T-cell (primary cell): ENCODE measurements at places on chromosomes 7 and 10.
A peak's percentile ranks its signal among the peaks of the same experiment; 100 is the strongest.

DNA sequence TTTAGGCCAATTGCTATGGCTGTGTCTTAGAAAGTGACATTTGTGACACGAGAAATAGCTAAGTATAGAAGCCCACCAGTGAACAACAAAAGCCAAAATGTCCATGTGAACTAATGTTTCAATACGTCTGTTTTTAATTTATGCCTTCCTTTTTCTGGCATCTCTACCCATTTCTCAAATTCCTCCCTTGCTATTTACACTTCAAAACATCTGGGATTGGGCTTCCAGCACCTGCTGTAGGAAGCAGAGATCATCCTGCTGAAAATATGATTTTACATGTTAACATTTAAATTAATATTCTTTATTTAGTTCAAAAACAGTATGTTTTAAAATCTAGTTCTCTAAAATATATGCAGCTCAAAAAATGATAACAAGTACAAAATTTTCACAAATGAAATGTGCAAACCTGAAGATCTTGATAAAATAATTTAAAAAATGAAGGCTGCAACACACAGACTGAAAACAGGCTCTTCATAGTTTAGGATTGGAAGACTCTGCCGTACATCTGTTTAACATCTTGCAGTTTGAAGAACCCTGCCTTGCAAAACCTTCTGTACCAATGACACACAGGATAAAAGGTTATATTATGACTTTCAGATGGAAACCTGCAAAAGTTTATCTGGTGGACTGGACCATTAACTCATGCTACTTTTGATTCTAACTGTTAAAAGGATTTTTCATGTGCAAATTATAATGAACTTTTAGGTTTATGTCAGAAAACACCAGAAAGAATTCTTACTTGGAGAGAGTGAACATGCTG lies 408.4 kb downstream of the SUGCT start:
- no peak overlapping the region for H3K27ac ChIP-seq
- H3K4me1 ChIP-seq: no peaks in the 10 kb centered on the region
- H3K4me3 ChIP-seq: no peak overlapping the region

GRCh38 chr7:48009954-48010353 lies 19.0 kb downstream of the SUN3 start:
- H3K27me3 ChIP-seq: no peaks in the 10 kb centered on the region
- no peak overlapping the region for H3K27ac ChIP-seq
- H3K4me1 ChIP-seq: no peaks in the 10 kb centered on the region
- DNase-seq: no peak

DNA sequence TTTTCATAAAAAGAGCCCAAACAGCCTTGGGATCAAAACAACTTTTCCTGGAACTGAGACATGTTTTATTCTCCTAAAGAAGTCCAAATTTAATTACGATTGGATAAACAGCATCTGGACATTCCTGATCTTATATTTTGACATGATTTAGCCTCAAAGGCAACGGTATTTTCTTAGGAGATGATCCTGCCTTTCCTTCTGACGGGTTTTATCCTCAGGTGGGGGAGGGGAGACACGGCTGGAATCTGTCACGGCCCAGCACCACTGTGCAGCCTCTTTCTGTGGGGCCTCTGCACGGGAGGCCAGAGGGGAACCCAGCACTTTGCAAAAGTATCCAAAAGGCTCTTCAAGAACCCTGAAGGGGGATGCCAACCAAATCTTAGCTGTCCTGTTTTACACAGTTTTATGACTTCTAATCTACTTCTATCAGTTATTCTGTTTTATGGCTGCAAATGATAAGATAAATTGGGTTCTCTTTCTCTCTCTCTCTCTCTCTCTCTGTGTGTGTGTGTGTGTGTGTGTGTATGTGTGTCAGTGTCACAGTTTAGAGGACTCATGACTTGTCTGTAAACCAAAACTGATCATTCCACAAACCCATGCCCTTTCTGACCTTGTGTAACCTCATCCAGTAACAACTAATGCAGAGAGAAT lies 321.1 kb upstream of the NPVF start:
- no peaks in the 10 kb centered on the region for H3K4me1 ChIP-seq
- no peak for DNase-seq
- H3K27me3 ChIP-seq: peaks cover 25% of the 10 kb centered on the region
- no peak overlapping the region for H3K4me3 ChIP-seq
- H3K27ac ChIP-seq: no peak overlapping the region
- no peaks in the 10 kb centered on the region for H3K36me3 ChIP-seq

DNA sequence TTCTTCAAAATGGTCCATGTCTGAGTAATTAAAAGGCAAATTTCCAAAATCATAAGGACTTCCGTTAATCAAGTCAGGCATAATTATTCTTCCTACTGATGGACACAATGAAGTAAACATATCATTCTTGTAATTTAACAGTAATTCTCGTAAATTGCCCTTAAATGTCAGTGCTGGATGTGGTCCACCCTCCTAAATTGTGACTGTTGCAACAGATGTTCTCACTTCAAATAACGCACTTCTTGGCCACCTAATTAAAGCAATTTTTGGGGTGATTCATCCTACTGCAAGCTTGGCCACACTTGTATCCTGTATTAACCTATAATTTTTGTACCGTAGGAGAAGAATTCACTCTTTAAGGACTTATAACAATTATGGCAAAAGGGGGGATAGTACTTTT lies 1.9 kb downstream of the COL1A2 start:
- H3K27me3 ChIP-seq: peaks cover 2% of the 10 kb centered on the region
- no peak overlapping the region for H3K4me3 ChIP-seq
- peaks cover 24% of the 10 kb centered on the region for H3K4me1 ChIP-seq
- DNase-seq: no peak
- H3K27ac ChIP-seq: no peak overlapping the region

- H3K4me1 ChIP-seq: peaks cover under 1% of the 10 kb centered on the region
- no peak for DNase-seq
- H3K36me3 ChIP-seq: no peaks in the 10 kb centered on the region
- no peak overlapping the region for H3K27ac ChIP-seq
- H3K27me3 ChIP-seq: no peaks in the 10 kb centered on the region
Observed at GRCh38 chr10:104127411-104127810, 5.4 kb downstream of the SFR1 start.

DNA sequence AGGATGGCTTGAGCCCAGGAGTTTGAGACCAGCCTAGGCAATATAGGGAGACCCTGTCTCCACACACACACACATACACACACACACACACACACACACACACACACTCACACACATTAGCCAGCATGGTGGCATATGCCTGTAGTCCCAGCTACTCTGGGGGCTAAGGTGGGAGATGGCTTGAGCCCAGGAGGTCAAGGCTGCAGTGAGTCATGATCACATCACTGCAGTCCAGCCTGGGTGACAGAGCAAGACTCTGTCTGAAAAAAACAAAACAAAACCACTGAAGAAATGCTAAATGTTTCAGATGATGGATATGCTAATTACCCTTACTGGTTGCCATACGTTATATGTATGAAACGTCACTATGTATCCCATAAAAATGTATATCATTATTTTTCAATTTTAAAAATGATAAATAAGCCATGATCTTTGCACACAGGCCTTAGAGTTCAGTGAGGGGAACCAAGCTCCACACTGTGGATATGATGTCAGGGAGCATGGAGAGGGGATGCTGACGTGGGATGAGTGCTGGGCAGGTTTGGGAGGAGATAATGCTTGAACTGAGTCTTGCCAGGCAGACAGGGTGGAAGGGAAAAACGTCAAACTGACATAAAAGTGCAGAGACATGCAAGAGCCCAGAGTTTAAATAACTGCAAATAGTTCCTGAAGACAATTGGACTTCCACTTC lies 45.9 kb upstream of the ARHGAP12 start:
- H3K4me3 ChIP-seq: no peak overlapping the region
- H3K27me3 ChIP-seq: no peaks in the 10 kb centered on the region
- no peak for DNase-seq

DNA sequence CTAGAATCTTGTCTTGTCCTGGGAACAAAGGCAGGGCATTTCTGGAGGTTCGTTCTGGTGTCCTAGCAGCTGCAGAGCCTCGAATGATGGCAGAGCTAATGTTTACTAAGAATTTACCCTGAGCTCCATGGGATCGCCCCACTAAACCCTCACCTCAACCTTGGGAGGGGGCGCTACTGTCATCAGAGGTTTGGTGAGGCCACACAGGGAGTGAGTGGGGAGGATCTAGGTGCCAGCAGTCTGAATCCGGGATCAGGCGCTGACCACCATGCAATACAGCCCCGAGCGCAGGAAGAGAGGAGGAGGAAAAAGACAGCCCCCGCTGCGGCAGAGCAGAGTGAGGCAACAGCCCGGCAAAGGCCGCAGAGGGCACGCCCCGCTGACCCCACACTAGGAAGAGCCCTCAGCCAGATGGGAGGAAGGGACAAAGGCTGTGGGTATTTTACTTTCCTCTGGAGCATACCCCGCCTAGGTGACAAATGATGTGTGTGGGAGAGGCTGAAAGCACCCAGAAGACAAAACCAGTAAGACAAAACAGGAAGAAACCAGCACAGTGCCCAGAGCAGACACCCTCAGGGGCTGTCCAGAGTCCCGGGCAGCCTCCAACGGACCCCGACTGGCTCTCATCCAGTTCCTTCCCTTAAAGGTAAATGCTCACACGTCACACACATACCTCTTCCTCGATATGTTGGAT lies 103.5 kb downstream of the FAM53B start:
- no peaks in the 10 kb centered on the region for H3K27me3 ChIP-seq
- H3K27ac ChIP-seq: peak overlapping the region; percentile 87
- peaks cover 99% of the 10 kb centered on the region for H3K4me1 ChIP-seq
- peaks cover 17% of the 10 kb centered on the region for H3K36me3 ChIP-seq

- no peak overlapping the region for H3K27ac ChIP-seq
- H3K4me1 ChIP-seq: no peaks in the 10 kb centered on the region
- peaks cover 17% of the 10 kb centered on the region for H3K27me3 ChIP-seq
- no peak overlapping the region for H3K4me3 ChIP-seq
Observed at GRCh38 chr10:131729938-131730660, 170.7 kb upstream of the PPP2R2D start.

GRCh38 chr10:67602268-67602950 lies 93.6 kb downstream of the CTNNA3 start:
- DNase-seq: no peak
- no peaks in the 10 kb centered on the region for H3K4me1 ChIP-seq

GRCh38 chr7:84474436-84474835 lies 279.8 kb upstream of the SEMA3A start:
- no peaks in the 10 kb centered on the region for H3K36me3 ChIP-seq
- no peak overlapping the region for H3K4me3 ChIP-seq
- H3K4me1 ChIP-seq: no peaks in the 10 kb centered on the region
- H3K27me3 ChIP-seq: no peaks in the 10 kb centered on the region

DNA sequence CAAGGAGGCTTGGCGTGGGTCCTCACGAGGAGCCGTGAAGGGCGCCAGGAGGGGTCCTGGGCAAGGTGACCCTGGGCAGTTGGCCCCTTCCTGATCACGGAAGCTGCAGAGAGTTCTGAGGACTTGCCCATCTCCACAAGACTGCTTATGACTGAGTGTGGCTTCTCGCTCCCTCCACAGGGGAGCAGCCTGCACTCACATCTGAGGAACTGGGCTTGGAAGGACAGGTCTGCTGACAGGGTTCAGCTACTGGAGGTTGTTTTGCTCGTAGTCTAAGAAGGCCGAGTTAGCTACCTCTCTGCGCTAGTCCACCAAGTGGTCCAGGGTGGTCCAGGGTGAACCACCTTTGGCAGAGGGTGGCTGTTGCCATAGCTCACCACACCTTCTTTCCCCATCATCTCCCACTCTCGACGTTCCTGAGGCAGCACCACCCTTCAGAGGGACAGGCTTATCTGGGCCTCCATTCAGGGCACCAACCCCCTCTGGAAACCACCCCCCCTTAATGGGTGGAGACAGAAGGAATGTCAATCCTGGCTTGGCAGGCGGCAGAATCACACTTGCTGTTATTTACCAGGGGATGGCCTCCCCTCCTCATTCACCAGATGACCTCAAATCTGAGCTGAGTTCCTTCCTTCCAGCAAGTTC lies 38.2 kb downstream of the FAM53B start:
- no peak overlapping the region for H3K4me3 ChIP-seq
- DNase-seq: no peak
- peaks cover 98% of the 10 kb centered on the region for H3K4me1 ChIP-seq
- H3K27ac ChIP-seq: peak overlapping the region; percentile 93
- H3K36me3 ChIP-seq: peaks cover 39% of the 10 kb centered on the region

DNA sequence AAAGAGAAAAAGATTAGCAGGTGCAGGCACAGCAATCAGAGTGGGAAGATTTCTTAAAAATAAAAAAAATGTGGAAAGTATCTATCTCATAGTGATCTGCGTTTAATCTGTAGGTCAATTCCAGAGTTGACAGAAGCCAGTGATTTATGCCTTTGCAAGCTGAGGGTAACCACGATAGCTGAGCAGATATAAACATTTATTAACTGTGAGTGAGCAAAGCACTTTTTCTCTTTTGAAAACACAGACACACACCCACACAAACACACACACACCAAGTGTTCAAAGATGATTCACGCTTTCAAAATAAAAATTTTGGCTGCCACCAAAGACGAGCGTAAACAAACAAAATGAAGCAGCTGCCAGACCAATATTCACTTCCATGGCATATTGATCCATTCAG lies 243.2 kb upstream of the SLC26A5 start:
- no peak for DNase-seq
- H3K27me3 ChIP-seq: no peaks in the 10 kb centered on the region
- no peaks in the 10 kb centered on the region for H3K4me1 ChIP-seq
- H3K36me3 ChIP-seq: no peaks in the 10 kb centered on the region

DNA sequence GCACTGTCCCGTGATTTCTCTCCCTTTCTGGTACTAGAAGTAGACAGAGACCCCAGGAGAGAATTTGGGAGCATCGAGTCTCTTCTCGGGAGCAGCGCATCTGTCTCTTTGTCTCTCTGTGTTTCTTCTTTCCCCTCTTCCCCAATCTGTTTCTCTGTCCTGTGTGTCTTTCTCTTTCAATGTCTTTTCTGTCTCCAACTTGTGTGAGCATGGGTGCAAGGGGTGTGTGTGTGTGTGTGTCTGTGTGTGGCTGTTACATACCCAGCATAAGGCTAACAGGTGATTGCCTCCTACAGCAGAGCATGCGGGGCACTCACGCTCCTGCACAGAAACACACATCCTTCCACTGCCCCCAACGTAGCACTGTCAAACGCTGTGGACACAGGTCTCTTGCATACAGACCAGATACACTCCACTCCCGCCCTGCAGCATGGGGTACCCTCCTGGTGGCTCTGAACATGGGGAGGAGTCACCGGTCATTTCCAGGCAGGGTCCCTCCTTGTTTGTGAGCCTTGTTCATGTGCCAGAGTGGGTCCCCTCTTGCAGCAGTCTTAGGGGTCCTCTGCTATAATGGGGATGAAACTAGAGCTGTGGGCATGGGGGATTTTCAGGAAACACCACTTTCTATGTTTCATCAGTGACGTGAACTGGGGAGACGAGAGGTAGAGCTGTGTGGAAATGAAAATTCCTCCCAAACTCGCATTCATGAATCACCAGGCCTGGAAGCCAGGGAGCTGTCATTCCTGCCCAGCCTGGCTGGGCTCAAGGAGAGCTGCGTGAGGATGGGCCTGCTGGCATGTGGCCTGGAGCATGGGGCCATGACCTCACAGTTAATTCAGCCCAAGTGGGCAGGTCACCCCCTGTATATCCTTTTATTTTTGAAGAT lies 980 bp downstream of the ADAMTS14 start:
- no peak overlapping the region for H3K27ac ChIP-seq
- H3K27me3 ChIP-seq: peaks cover 47% of the 10 kb centered on the region
- H3K4me1 ChIP-seq: peaks cover 10% of the 10 kb centered on the region
- no peaks in the 10 kb centered on the region for H3K36me3 ChIP-seq
- DNase-seq: no peak
